ENCODE measurements at places on chromosomes 5 and 9.

DNA sequence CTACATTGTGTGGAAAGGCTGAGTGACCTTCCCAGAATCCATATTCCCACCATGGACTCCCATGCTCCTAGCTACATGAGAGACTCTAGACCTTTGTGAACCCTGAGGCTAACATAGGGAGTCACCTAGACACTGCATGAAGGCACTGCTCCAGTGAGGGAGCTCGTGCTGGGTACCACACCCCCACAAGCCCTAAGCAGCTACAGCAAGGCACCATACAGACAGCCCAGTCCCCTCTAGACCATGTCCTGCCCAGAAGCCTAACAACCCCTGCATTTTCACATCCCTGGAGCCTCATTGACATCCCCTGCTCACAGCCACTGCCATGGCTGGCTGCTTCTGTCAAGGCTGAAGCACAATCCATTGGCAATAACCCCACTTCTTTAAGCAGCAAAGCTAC lies 176.5 kb upstream of the CTNND2 start:
- DNase-seq = no peak

DNA sequence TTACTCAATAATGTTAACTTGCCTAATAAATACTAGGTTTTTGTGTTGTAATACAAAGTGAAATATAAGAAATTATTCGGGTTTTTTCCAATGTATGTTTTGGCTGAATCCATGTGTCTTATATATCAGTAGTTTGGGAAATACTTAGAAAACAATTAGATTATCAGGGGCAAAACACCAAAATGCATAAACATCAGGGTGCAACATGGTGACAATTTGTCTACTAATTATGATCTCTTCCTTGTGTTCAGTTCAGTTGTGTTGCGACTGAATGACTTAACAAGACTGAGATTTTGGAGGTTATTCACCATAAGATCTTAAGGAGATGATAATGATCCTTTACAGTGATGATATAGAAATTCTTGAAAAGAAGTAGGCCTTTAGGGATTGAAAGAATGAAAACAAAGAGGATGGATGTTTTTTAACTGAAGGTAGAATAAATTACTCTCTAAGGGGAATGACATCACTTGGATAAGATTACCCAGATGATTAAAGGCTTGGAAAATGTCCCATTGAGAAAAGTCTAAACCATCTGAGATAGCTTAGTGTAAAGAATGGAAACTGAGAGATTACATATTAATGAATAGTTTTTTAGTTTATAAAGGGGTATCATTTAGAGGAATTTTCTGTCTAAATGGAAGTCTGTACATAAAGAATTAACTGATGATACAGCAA lies 415.8 kb downstream of the SPATA31D1 start:
- DNase-seq = peak; percentile 56

- DNase-seq = peak; percentile 51
Measured at GRCh38 chr9:89605465-89606048, 745 bp downstream of the GADD45G start.

- no peak for DNase-seq
Measured at GRCh38 chr9:19342947-19343346, 37.1 kb downstream of the RPS6 start.

DNA sequence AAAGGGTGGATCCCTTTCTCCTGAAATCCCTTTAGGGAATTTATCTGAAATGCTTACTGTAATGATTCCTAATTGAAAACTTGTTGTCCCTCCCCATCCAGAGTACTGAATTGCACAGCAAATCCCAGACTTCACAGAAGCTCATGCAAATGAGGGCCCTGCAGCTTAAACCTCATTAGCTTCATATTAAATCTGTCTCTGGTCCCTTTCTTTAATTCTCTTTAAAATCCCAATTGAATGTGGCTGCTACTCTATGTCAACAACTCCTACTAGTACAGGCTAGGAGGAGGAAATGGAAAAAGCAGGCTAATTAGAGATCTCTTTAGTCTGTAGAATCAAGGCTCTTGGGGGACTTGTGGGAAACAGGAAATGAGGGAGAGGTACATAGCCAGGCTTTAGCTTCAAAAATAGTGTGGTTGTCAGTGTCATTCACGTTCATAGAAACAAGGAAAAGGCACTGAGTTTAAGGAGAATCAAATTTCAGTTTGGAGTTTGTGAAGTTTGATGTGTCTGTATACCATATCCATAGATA lies 191.3 kb upstream of the PRDM9 start:
- no peak for DNase-seq

GRCh38 chr5:166772770-166773169 lies 1518.7 kb upstream of the WWC1 start:
- peak; percentile 58 for DNase-seq

- DNase-seq = peak; percentile 91
Measured at GRCh38 chr5:154771383-154771901, 16.3 kb downstream of the LARP1 start.
